Fibroblast of skin of left quadriceps (primary cell): ENCODE measurements at places on chromosomes 3 and 15.

GRCh38 chr3:42652611-42653302 is 740 bp upstream of the ZBTB47 start:
- peak; percentile 26 for DNase-seq

- no peak for DNase-seq
Measured at GRCh38 chr15:61449186-61449702, 220.1 kb upstream of the RORA start.

DNA sequence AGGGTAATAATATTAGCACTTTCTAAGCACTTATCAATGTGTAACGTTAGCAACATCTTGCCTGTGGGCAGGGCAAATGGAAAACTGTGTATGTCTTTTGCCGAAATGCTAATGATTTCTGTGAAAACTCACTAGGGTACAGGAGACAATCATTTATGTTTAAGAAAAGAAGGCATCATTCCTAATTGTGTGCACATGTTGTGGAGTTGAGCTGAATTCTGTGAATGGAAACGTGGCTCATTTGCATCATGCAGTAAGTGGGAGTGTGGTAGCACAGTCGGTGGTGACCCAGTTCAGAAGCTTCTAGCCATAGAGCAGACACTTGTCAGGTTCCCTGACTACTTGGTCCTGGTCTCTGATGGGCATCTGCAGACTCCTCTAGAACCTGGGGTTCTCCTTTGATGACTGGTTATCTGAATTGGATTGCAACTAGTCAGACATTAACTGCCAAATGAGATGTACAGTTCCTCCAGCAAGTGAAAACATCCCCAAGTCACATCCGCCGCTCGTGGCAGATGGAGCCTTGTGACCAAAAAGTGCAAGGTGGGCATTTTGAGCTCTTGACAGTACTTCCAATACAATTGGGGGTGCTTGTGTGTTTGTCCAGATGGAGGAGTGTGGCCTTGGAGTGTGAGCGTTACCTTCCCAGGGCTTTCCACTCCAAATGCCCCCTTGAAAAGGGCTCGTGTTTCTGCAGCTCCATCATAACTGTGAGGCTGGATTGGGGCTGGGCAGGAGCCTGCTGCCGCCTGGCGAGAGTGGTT is 21.5 kb downstream of the MRPS25 start:
- DNase-seq, result no peak

- no peak for DNase-seq
Measured at GRCh38 chr15:101307048-101307896, 12.2 kb upstream of the SNRPA1 start.

GRCh38 chr15:49223536-49224274 is 53.7 kb downstream of the GALK2 start:
- peak; percentile 32 for DNase-seq

DNA sequence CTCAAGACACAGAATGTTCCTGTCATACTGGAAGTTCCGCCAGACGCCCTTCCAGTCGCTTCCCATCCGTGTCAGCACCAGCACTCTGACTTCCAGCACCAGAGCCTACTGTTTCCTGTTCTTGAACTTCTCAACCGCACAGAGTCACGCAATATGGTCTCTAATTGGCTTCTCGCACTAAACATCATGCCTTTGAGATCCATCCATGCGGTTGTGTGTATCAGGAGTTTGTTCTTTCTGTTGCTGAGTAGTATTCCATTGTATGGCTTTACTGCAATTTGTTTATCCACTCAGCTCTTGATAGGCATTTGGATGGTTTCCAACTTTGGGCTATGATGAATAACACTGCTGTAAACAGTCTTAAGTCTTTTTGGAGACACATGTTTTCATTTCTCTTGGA is 112.1 kb downstream of the LRRK1 start:
- no peak for DNase-seq

DNA sequence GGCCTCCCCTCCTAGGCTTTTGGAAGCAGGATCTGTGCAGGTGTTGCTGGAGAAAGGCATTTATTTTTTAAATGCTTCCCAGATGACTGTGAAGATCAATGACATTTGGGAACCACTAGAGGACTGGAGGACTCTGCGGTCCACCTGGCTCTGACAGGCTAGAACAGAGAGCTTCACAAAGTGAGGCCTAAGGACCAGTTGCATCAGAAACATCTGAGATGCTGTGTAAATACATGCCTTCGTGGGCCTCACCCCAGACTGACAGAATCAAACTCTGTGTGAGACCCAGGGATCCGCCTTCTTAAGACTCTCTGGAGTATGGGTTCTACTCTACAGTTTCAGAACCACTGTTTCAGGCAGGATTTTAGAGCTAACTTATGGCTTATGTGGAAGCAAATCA is 105.0 kb upstream of the ICE2 start:
- no peak for DNase-seq

- DNase-seq, result no peak
Measured at GRCh38 chr3:149474250-149474817, at the start of gene TM4SF4. TM4SF4 (plus strand) TSS chr3:149474697; CDS start chr3:149474878, 181 bp downstream.
